Suppressor macrophage treated with lipopolysaccharide for 1 hour (primary cell): ENCODE measurements at places on chromosomes 13 and 19.

DNA sequence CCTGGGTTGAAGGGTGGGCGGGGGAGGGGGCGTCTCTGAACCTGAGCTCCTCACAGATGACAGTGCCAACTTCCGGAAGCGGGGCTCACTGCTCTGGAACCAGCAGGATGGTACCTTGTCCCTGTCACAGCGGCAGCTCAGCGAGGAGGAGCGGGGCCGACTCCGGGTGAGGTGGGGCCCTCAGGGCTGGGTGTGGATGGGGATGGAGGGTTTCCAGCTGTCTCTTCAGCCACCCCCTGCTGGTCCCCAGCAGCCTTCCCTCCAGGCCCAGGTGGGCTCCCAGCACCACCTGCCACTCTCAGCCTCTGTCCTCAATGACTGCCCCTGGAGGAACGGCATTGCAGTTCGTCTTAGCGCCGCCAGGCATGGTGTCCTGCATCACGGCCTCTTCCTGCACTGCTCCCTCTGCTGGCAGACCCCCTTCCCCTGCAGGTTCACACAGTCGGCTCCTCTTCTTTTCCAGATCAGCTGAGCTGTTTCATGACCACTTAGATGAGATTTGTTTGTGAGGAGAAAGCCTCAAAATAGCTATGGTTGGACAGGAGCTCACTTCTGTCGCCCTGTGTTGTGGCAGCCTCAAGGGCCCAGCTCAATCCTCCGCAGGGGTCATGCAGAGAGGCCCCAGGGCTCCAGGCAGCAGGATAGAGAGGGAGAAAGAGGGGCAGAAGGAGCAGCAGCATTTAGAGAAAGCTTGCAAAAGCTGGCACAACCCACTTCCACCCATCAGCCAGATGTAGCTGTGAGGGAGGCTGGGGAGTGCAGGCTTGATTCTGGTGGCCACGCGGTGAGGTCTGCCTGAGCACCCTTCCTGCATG is 2.5 kb upstream of the GARIN5A start:
- DNase-seq = peak; percentile 46

DNA sequence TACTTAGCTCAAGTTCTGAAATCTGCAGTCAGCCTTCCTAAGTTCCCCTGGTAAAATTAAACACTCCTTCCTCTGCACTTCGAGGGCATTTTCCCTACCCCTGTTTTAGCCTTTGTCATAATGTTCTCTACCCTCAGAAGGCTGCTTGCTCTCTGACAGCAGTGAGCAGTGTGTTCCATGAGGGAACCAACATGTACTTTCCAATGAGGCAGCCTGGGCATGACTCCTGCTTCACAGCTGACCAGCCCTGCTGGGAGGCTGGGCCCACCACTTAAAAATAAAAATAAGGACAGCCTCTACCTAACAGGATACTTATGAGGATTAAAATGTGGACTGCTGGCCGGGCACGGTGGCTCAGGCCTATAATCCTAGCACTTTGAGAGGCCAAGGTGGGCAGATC is 26.4 kb downstream of the RUBCNL start:
- DNase-seq = peak; percentile 43

- peak; percentile 38 for DNase-seq
Observed at GRCh38 chr13:77456271-77456670, 79.2 kb upstream of the SCEL start.

GRCh38 chr19:29395111-29395733 is 130.6 kb upstream of the VSTM2B start:
- no peak for DNase-seq

DNA sequence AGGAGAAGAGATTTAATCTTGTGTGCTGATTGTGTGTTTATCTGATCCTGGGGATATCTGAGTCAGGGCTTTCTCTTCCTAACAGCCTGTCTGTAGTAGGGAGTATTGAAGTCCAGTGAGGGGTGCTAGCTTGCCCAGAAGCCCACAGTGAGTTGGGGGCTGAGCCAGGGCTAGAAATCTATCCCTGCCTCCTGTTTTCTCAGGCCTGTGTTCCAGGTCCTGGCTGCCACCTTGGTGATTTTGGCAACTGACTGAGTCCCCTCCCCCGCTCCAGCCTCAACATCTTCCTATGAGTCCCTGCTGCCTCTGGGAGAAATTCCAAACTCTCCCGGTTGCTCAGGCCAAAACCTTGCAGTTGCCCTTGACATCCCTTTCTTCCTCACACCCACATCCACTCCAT is 7.7 kb upstream of the NOVA2 start:
- DNase-seq = no peak
